ENCODE measurements at places on chromosomes 5 and 9. TPM values are rescaled to one million over a fixed set of nuclear protein-coding genes. Genes with fewer than 3 reads are reported as not detected.

GRCh38 chr5:161471211-161471950 is 75.1 kb downstream of the GABRB2 start:
- DNase-seq: no peak
- no peak overlapping the region for H3K4me3 ChIP-seq
- no peaks in the 10 kb centered on the region for H3K27me3 ChIP-seq
- H3K27ac ChIP-seq: no peak overlapping the region
- no peaks in the 10 kb centered on the region for H3K4me1 ChIP-seq
- H3K36me3 ChIP-seq: no peaks in the 10 kb centered on the region

DNA sequence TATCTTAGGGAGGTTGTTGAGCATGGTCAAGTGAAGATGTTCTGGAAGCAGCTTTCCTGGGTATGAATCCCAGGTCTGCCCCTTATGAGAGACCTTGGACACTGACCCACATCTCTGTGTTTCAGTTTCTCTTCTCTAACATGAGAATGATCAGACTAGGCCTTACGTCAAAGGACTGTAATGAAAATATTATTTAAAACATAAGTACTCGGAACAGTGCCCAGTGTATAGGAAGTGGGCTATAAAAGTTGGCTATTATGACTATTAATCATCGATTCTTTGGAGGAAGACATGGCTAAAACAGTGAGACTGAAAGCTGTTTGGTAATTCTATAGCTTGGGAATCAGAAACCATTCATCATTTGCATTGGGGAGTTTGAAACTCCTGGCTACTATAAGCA is 65.3 kb upstream of the MYO10 start:
- no peaks in the 10 kb centered on the region for H3K27me3 ChIP-seq
- H3K27ac ChIP-seq: no peak overlapping the region
- peaks cover 12% of the 10 kb centered on the region for H3K4me1 ChIP-seq
- no peak for DNase-seq
- no peaks in the 10 kb centered on the region for H3K36me3 ChIP-seq

The SELENOP gene
- 5.3 TPM for total RNA-seq

The TMEM232 gene
- total RNA-seq: 1.1 TPM

- H3K36me3 ChIP-seq: peaks cover 12% of the 10 kb centered on the region
- no peaks in the 10 kb centered on the region for H3K27me3 ChIP-seq
- peaks cover 14% of the 10 kb centered on the region for H3K4me1 ChIP-seq
- no peak overlapping the region for H3K27ac ChIP-seq
Observed at GRCh38 chr9:109383356-109383755, 62.5 kb upstream of the EPB41L4B start.

DNA sequence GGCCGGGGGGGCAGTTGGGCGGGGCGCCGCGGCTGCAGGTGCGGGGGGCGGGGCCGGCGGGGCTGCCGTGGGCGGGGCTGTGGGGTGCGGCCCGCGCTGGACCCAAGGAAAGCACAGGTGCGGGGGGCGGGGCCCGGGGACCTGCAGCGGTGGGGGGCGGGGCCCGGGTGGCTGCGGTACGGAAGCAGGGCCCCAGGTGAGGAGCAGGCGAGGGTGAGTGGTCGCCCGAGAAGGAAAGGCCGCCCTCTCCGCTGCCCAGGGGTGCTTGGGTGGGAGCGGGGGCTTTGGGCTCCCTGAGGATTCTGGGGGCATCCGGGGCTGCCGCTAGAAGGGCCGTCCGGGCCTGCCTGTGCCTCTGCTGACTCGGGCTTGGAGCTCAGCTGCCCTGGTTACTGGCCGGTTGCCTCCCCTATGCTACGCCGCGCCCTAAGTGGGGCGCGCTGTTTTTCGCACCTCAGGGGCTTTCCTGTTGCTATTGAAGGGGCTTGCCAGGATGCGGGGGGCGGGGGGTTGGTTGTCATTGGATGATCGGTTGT is 767 bp downstream of the RALGPS1 start:
- H3K36me3 ChIP-seq: no peaks in the 10 kb centered on the region
- no peak overlapping the region for H3K27ac ChIP-seq
- peak overlapping the region; percentile 61 for H3K4me3 ChIP-seq

The PCDHB8 gene
- not detected for total RNA-seq

DNA sequence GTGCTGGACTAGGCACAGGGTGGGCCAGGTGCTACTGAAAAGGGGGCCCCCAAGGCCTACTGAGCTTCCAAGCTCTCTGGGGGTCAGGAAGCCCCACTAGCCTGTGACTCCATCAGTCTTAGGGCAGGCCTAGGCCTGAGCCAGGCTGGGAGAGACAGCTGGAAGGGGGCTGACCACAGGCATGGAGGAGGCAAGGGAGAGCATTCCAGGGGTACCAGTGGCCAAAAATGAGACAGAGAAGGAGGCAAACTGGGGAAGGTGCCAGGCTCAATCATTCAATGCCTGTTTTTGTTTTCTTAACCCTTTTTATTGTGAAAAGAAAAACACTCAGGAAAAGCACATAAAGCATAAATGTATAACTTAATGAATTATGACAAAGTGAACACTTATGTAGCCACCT is 26.2 kb upstream of the TCF7 start:
- H3K4me3 ChIP-seq: no peak overlapping the region
- no peaks in the 10 kb centered on the region for H3K27me3 ChIP-seq
- H3K4me1 ChIP-seq: peaks cover 37% of the 10 kb centered on the region
- DNase-seq: no peak
- H3K27ac ChIP-seq: no peak overlapping the region

The PCDHA1 gene
- not detected for total RNA-seq

DNA sequence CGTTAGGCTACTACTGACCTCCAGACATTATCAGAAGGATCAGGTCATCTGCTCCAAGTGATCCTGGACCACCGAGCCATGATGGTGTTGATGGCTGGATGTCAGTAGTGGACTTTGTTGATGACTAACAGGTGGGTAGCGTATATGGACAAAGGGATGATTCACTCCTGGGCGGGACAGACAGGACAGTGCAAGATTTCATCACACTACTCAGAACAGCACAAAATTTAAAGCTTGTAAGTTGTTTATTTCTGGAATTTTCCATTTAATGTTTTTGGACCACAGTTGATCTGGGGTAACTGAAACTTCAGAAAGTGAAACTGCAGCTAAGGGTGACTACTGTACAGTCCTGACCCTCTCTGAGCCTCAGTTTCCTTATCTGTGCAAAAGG is 12.7 kb downstream of the PDGFRB start:
- no peaks in the 10 kb centered on the region for H3K36me3 ChIP-seq
- H3K4me1 ChIP-seq: peaks cover 17% of the 10 kb centered on the region
- H3K27ac ChIP-seq: peak overlapping the region; percentile 85

DNA sequence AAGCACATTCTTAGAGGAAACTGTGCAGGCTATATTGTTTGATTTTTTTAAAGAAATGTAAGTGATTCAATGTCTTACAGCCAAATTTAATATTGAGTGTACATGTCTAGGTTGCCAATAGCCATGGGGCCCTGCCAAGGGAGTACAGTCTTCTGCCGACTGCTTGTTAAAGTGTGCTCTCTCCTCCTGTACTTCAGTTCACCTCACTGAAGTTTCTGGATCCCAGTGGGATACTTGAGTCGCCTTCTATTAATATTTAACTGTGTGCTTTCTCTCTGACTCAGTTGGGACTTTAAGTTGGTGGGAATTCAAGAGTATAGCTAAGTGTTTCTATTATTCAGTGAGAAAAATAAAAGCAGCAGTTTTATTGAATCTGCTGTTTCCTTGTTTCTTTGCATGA is 44.5 kb upstream of the C5orf47 start:
- H3K27me3 ChIP-seq: no peaks in the 10 kb centered on the region
- H3K27ac ChIP-seq: no peak overlapping the region
- DNase-seq: no peak
- no peak overlapping the region for H3K4me3 ChIP-seq

The FRRS1L gene
- not detected for total RNA-seq

DNA sequence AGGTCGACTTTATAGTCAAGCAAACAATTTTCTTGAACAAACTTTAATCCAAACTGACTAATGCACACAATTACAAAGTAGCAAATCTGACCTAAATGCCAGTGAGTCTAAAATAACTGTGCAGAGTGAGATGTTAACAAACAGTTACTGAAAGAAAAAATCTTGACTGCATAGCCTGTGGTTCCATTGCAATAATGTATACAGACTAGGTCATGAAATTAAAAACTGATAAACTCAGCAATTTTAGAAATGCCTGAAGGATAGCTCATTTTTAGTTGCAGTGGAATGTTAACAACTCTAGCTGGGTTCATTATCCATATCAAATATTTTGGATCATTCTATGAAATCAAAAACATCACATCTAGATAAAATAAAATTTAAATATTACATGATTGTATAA is 73.4 kb upstream of the CDH12 start:
- no peaks in the 10 kb centered on the region for H3K27me3 ChIP-seq
- no peak overlapping the region for H3K4me3 ChIP-seq
- H3K27ac ChIP-seq: no peak overlapping the region
- H3K4me1 ChIP-seq: no peaks in the 10 kb centered on the region
- H3K36me3 ChIP-seq: no peaks in the 10 kb centered on the region

DNA sequence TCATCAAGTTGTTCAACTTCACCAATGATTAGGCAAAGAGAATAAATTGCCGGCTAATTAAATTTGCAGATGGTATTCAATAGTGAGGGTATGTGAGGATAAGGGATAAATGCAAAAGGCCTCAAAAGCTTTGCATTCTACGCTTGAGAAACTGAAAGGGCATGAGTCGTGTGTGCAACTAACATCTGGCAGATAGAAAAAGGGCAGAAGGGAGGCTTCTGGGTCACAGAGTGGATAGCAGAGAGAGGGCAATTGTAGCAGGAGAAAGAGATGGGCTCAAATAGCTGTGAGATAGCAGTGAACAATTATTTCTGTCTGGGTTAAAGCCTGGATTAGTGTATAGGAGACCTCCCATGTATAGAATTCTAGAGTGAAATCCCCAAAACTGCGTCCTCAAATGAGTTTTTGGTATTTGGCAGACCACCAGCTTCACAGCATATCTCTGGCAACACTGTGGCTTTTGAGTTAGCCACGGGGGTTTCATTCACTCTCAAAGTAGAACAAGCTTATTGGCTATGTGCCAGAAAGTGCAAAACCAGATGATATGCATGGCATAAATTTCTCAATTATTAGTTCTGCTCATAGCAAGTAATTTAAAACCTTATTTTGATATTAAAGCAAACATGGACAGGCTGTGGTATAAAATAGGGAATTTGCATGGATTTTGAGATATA is 586.3 kb downstream of the BRINP1 start:
- no peaks in the 10 kb centered on the region for H3K4me1 ChIP-seq
- DNase-seq: no peak
- no peak overlapping the region for H3K27ac ChIP-seq

DNA sequence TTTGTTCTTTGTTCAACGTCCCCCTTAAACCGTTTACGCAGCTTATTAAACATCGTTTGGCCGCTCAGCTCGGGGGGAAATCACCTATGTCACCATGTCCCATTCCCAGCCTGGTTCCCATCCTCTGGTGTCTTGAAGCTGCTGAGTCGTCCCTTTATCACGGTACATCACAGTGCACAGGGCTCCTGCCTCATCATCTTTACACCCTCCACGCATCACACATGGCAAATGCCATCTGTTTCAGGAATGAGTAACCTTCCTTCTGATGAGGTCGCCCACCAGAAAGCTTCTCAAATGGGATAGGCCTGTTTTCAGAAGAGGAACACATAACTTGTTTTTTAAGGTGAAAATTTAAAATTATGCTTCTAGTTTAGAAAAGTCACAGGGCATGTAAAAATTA is 7.9 kb upstream of the LHX6 start:
- H3K27ac ChIP-seq: no peak overlapping the region
- no peaks in the 10 kb centered on the region for H3K4me1 ChIP-seq
- H3K4me3 ChIP-seq: no peak overlapping the region

The HK3 gene
- total RNA-seq: not detected

DNA sequence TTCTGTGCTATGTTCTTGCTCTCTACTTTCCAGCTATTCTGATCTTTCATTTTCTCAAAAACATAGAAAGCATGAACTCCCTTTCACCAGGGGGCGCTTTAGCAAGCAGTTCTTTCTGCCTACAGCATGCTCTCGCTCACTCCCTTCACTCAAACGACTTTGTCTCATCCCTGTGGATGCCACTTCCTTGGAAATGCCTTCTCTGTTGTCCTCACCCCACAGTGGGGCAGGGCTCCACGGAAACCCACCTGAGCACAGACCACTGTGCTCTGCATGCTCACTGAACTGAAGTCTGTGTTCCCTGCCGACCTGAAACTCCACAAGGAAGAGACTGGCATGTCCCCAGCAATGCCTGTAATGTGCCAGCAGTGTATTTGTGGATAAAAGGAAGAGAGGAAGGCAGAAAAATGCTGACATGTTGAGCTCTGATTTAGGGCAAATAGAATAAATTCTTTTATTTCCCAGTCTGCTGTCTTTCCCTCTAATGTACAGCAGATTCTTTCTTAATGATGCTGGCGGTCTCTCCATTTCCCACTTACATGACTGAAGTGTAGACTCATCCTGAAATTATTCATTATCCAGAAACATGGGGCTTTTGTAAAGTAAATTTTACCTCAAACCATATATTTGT is 4.9 kb upstream of the ROR2 start:
- H3K27me3 ChIP-seq: peaks cover 22% of the 10 kb centered on the region
- H3K4me1 ChIP-seq: no peaks in the 10 kb centered on the region
- no peak for DNase-seq

The ORM2 gene
- not detected for total RNA-seq

The TMEM171 gene
- total RNA-seq: 7.8 TPM

GRCh38 chr9:101226161-101226560 is 158.6 kb downstream of the BAAT start:
- H3K27ac ChIP-seq: no peak overlapping the region
- H3K27me3 ChIP-seq: no peaks in the 10 kb centered on the region
- no peak for DNase-seq
- H3K4me3 ChIP-seq: no peak overlapping the region
- no peaks in the 10 kb centered on the region for H3K36me3 ChIP-seq

The ECM2 gene
- total RNA-seq: 3.1 TPM

The SEMA5A gene
- total RNA-seq: not detected

The FABP6 gene
- 5.7 TPM for total RNA-seq

DNA sequence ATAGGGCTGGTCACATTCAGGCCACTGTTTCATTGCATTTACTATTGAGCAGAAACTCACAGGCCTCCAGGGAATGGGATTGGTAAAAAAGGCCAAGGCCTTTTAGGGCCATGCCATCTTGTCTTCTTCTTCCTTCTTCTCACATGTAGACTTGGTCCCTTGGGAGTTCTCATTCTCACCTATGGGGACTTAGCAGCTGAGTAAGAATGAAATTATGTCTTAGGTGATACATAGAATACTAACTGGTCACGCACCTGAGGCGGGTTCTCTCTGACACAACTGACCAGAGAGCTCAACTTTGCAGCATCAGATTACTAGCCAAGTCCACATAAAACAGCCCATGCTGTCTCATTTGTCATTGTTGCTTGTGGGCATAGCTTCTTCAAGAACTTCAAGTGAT is 641.8 kb downstream of the EFNA5 start:
- H3K4me3 ChIP-seq: no peak overlapping the region
- DNase-seq: no peak
- H3K27me3 ChIP-seq: no peaks in the 10 kb centered on the region
- no peaks in the 10 kb centered on the region for H3K36me3 ChIP-seq
- no peaks in the 10 kb centered on the region for H3K4me1 ChIP-seq

The PLPP7 gene
- total RNA-seq: not detected

The CAMSAP1 gene
- 17.3 TPM for total RNA-seq
